Fibroblast of the aortic adventitia (primary cell): ENCODE measurements at places on chromosomes 12 and 14. TPM values are rescaled to one million over a fixed set of nuclear protein-coding genes. Genes with fewer than 3 reads are reported as not detected.

Gene SAMD15
- total RNA-seq: 2.0 and 3.6 TPM in 2 replicates

Gene ZFYVE1
- total RNA-seq: 19.3 and 32.6 TPM in 2 replicates

Gene KRT1
- not detected in 2 replicates for total RNA-seq

Gene GXYLT1
- 6.1 and 9.8 TPM in 2 replicates for total RNA-seq

Gene MYO1H
- total RNA-seq: not detected in 2 replicates

Gene SLC39A5
- total RNA-seq: 0.18 TPM in 1 of 2 replicates, not detected in the other

Gene CCDC197
- not detected in 2 replicates for total RNA-seq

Gene FBXO33
- total RNA-seq: 14.6 and 17.5 TPM in 2 replicates

Gene SCNN1A
- total RNA-seq: under 0.01 TPM in 1 of 2 replicates, not detected in the other

Gene TAS2R13
- total RNA-seq: 2.8 and 7.4 TPM in 2 replicates

Gene ADAM21
- 0.18 and 0.25 TPM in 2 replicates for total RNA-seq

Gene PSMD9
- total RNA-seq: 27.6 and 57.9 TPM in 2 replicates

Gene LRTM2
- total RNA-seq: not detected in 2 replicates

Gene TROAP
- total RNA-seq: 4.0 and 11.3 TPM in 2 replicates

Gene DNAL1
- total RNA-seq: 12.7 and 27.8 TPM in 2 replicates

Gene CPSF2
- 58.1 and 58.3 TPM in 2 replicates for total RNA-seq

Gene ST8SIA1
- 4.6 and 13.7 TPM in 2 replicates for total RNA-seq

Gene ARHGDIB
- total RNA-seq: 2.4 and 7.2 TPM in 2 replicates

Gene CLEC4C
- not detected in 2 replicates for total RNA-seq

Gene CRACR2A
- total RNA-seq: 4.8 and 16.8 TPM in 2 replicates

Gene EML5
- total RNA-seq: under 0.01 TPM in 1 of 2 replicates, not detected in the other

Gene IRAK3
- 20.0 and 21.4 TPM in 2 replicates for total RNA-seq

Gene TEAD4
- total RNA-seq: 14.6 and 18.9 TPM in 2 replicates

Gene INF2
- 38.3 and 64.0 TPM in 2 replicates for total RNA-seq

Gene NINJ2
- 0.45 TPM in 1 of 2 replicates, not detected in the other for total RNA-seq

Gene RAB5B
- total RNA-seq: 47.8 and 75.2 TPM in 2 replicates

Gene GPX2
- total RNA-seq: not detected in 2 replicates

Gene C14orf132
- 25.5 and 32.6 TPM in 2 replicates for total RNA-seq

Gene VWF
- 1.4 and 4.5 TPM in 2 replicates for total RNA-seq

Gene DPF3
- total RNA-seq: 1.3 and 16.3 TPM in 2 replicates

Gene PRR4
- total RNA-seq: 3.4 and 7.1 TPM in 2 replicates

Gene RERG
- total RNA-seq: not detected in 2 replicates

Gene ATP5F1B
- 318 and 385 TPM in 2 replicates for total RNA-seq

Gene SPX
- total RNA-seq: 0.54 and 0.82 TPM in 2 replicates

Gene WNT5B
- 3.1 and 16.6 TPM in 2 replicates for total RNA-seq

Gene CBLN3
- 5.9 and 6.2 TPM in 2 replicates for total RNA-seq

Gene MAP1LC3B2
- not detected in 2 replicates for total RNA-seq

Gene RGS6
- not detected in 2 replicates for total RNA-seq

Gene PRH1
- total RNA-seq: 22.4 and 24.4 TPM in 2 replicates

Gene PZP
- total RNA-seq: not detected in 2 replicates

Gene WSCD2
- total RNA-seq: not detected in 2 replicates

Gene ITGB7
- total RNA-seq: 0.54 TPM in 1 of 2 replicates, not detected in the other

Gene DNAH10
- 0.18 and 0.82 TPM in 2 replicates for total RNA-seq

Gene PLA2G1B
- total RNA-seq: not detected in 2 replicates

Gene POLE2
- total RNA-seq: 1.1 and 36.2 TPM in 2 replicates

Gene KERA
- total RNA-seq: not detected in 2 replicates

Gene TEX52
- not detected in 2 replicates for total RNA-seq

Gene SERPINA6
- total RNA-seq: not detected in 2 replicates

Gene PRB2
- not detected in 2 replicates for total RNA-seq
